ENCODE measurements at places on chromosomes 13 and 19.

GRCh38 chr13:97325738-97326137 lies 103.6 kb downstream of the MBNL2 start:
- no peak for DNase-seq

- no peak for DNase-seq
Observed at GRCh38 chr13:23955064-23955463, 57.8 kb upstream of the C1QTNF9B start.

DNA sequence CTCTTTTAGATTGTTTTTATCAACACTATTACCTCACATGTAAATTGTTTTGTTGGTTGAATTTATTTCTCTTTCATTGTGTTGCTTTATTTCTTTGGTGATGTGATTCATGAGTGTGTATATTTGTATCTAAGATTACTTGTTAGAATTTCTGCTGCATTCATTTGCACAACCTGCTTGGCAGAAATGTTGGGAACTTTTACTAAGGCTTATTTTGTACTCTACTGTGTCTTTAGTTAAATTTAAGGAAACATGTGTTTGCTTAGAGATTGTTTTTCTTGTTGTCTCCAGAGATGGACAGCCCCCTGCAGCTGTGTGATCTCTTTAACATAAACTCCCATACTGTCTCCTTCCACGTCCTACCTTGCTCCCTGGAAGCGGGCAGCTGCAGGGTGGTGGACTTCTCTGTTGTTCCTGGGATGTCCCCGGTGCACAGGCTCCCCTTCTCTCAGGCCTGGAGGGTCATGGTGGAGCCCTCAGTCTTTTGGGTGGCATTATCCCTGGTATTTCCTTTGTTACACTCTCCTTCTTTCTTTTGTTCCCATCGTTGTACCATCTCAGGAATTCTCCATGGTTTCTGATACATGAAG lies 212.0 kb upstream of the SPRY2 start:
- no peak for DNase-seq

DNA sequence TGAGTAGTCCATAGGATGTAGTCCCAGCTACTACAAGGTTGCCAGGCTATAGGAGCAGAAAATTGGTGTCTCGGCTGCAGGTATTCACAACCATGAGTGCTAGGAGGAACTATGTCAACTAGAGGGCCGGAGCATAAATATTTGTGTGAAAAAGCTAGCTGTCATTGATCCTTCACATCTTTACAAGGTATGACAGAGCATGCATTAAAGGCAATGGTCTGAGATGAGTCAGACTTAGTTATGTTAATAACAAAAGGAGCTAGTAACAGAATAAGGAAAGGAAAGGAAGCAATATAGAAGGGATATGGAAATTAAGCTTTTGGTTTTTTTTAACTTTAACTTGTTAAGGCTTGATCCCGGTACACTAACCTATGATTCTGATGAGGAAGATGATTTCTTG lies 40.9 kb upstream of the PSG9 start:
- DNase-seq: no peak

GRCh38 chr13:61913183-61913582 lies 497.5 kb upstream of the PCDH20 start:
- no peak for DNase-seq

- DNase-seq: no peak
Observed at GRCh38 chr19:13615890-13616289, 109.6 kb upstream of the CACNA1A start.

DNA sequence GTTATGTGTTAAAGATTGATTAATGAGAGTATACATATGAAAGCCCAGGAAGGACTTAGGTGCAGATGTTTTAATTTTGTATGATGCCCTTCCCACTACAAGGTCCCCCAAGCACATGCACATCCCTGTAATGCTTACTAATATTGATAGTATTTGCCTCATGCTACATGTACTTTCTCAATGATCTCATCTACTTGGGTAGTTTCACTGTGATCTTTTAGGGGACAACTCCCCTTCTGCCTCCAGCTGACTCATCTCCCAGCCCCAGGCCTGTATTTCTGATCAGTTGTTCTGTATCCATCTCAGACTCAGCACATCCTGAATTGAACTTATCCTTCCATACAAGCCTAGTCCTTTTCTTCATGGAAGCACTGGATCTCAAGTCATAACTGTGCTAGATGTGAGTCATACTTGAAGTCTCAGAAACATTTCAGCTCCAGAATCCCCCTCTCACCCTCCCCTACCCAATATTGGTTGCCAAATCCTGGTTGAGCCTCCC lies 49.4 kb upstream of the INTS6 start:
- DNase-seq: peak; percentile 28

- DNase-seq: no peak
Observed at GRCh38 chr19:53819861-53820260, 4.3 kb downstream of the NLRP12 start.

Data from mesenchymal stem cell (in vitro differentiated cells and primary cell).